ENCODE measurements at places on chromosomes 6 and 20. TPM values are rescaled to one million over a fixed set of nuclear protein-coding genes. Genes with fewer than 3 reads are reported as not detected.

GRCh38 chr20:4794846-4795245, 73.1 kb downstream of the PRND start:
- no peak for ATAC-seq

DNA sequence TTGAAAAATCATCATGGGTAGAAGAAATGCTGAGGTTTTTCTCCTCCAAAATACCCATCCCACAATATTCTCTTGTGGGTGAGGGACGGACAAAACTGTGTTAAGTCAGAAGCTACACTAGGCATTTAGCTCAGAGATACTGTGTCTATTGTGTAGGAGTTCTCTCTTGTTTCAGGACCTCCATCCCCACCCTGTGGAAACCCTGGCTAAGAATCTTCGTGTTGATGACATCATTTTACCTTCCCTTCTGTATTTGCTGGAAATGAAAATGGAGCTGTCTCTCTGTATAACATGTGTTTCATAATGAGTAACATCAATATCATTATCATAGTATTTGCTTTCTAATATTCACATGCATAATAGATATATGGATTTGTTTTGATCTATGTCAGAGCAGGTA, 1193.0 kb upstream of the CITED2 start:
- ATAC-seq, result peak; percentile 67

- ATAC-seq, result no peak
Measured at GRCh38 chr6:135185483-135185882, 4.4 kb downstream of the MYB start.

DNA sequence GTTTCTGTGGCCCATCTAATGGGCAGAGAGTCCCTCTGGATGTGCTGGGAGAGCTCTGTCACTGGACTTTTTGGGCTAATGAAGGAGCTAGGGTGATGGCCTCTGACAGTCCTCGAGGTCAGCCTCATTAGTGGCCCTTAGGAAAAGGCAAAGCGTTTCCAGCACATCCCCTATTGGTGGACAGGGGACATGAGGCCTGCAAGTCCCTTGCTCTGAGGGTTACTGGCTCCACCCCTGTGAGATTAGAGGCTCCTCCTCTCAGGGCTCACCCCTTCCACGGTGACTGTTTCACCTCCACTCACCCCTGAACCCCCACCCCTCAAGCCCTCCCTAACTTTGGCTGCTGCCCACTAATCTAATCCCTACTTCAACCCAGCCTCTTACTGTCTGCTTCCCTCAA, 12.8 kb upstream of the FANCE start:
- ATAC-seq, result no peak

DNA sequence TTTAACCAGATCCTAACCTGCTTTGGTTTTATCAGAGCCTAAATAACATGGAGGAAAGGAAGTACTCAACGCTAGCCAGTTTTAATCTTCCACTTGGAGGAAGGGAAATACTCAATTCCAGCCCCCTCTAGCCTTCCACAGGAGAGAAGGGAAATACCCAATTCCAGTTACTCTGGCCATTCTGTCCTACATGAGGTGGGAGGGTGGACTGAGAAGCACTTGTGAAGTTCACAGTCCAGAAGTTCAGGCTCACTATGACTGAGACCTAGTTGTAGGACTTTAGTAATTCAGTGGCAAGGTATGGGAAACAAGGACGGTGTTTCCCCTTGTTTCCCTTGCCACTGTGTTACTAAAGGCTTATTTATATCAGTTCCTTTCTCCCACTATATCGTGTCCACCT, 672.0 kb downstream of the RFPL4B start:
- no peak for ATAC-seq

DNA sequence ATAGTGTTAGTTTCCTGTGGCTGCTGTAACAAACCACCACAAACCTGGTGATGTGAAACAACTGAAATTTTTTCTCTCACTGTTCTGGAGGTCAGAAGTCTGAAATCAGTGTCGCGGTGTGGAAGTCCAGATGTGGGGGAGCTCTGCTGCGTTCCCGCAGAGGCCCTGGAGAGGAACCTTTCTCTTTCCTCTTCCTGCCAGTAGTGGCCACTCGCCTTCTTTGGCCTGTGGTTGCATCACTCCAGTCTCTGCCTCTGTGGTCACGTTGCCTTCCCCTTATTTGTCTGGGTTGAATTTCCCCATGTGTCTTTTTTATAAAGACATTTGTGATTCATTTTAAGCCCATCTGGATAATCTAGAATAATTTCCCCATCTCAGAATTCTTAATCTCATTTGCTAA, 295.5 kb upstream of the FLRT3 start:
- no peak for ATAC-seq

DNA sequence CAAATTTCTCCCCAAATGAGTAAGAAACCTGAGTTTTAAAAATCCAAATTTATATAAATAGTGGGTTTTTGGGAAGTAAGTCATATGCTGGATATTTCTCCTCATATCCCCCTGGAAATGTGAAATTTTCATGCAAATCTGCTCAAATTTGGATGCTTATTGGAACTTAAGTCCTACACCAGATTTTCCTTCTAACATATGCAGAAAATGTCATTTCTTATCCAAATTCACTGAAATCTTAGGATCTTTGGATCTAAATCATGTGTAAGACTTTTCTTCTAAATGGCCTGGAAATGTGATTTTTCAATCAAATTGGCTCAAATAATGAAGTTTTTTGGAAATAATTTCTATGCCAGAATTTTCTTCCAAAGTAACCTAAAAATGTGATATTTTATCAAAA, 33.0 kb downstream of the ZNF133 start:
- no peak for ATAC-seq

DNA sequence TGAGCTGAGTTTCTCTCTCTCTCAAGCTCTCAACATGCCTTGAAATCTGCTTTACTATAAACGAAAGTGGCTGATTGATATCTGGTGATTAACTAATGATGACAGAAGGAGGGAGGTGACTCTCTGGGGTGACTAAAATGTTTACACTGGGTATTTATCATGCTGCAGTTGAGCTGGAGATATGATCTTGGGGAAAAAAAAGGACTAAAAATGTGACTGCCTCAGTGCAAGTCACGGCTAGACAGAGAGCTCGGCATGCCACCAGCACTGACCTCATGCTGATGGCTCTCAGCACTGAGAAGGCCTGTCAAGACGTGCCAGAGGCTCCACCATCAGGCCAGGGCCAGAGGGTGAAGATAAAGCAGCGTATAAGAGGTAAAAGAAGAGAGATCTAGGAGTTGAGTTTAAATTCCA, 103.1 kb upstream of the SPACA1 start:
- ATAC-seq, result peak; percentile 52

- no peak for ATAC-seq
Measured at GRCh38 chr6:116580198-116580597, 8.9 kb downstream of the RWDD1 start.

DNA sequence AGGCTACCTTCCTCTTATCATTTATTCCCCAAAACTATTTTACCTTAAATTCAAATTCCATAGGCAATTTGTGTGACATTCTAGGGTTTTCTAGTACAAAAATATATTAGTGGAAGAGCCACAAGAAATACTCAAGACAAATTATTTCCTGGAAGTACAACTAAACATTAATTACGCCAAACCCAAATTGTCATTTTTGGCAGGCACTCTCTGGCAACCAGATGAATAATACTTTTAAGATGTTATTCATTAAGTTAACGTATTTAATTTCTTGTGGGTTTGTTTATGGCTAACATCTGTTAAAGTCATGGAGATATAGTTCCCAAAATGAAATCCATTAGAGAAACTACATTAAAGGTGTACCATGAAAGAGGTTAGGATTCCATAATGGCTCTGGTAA, 40.5 kb downstream of the HMGN3 start:
- ATAC-seq, result no peak

GRCh38 chr6:45388328-45388727, 10.6 kb upstream of the SUPT3H start:
- no peak for ATAC-seq

- no peak for ATAC-seq
Measured at GRCh38 chr6:7142918-7143475, 35.2 kb downstream of the RREB1 start.

GRCh38 chr6:47187893-47188587, 121.7 kb downstream of the TNFRSF21 start:
- ATAC-seq, result no peak

DNA sequence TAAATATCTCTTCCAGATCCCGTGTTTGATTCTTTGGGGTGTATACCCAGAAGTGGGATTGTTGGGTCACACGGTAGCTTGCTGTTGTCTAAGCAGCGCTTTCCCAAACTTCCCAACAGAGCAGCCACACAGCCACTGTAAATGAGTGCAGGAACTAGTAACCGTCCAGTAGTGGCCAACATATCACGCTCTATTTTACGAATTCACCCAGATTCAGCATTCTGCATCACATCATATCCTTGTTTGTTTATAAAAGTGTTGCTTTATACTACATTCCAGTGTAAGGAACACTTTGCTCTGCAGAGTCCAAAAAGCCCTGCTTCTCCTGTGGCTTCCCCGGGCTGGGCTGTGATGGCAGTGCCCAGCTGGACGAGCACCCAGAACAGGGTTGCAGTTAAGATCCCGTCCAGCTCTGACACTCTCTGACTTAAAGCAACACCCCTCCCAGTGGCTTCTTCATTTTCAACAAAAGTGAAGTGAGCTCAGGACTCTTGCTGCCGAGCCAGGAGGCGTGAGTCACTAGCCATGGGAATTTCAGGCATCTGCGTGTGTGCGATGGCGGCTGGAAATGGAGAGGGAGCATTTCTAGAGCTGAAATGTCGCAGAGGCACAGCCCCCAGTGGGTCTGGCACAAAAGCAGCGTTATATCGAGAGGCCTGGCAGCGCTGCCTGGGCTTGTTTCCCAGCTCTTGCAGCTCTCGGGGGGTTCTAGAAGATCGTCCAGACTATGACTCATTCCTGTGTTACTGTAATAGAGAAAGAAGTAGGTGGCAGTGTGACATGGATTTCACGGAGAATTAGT, 216.3 kb upstream of the ECI2 start:
- no peak for ATAC-seq

- ATAC-seq, result no peak
Measured at GRCh38 chr6:73742433-73742832, 46.4 kb downstream of the CD109 start.

DNA sequence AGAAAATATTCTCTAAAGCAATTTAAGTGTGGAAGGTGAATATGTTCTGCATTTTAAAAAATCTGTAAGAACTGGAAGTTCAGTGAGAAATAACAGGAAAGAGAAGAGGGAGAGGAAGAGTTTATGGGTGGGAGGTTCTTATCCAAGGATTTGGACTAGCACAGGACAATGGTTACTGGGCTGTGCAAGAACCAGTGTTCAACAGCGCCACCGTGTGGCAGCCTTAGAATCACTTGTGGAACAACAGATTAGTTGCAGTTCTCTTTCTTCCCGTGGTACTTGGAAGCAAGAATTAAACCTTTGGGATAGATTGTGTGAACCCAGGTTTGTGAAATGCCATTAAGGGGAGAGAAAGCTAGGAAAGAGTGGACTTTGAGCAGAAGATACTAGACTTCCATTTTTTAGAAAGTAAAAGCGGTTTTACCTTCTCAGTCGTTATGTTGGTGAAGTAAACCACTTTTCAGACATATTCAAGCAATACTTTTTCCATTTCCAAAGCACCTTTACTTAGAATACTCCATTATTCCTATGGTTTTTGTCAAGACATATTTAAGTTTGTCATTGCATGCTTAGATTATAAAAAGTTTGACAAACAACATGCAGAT, 436.7 kb downstream of the RNF144B start:
- no peak for ATAC-seq

- ATAC-seq, result no peak
Measured at GRCh38 chr6:45450831-45451230, 73.1 kb upstream of the SUPT3H start.

DNA sequence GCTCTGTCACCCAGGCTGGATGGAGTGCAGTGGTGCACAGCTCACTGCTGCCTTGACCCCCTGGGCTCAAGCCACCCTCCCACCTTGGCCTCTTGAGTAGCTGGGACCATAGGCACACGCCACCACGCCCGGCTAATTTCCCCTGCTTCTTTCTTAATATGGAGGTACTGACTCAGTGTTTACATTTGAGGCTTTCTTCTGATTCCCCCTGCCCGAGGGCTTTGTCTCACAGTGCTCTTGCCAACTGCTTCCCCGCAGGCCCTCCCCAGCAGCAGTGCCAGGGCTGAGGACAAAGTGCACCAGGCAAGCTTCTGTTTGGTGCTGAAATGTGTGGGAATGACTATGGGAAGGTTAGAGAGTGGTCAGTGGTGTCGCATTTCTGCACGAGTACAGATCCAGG, 34.8 kb downstream of the NR2E1 start:
- ATAC-seq, result no peak

DNA sequence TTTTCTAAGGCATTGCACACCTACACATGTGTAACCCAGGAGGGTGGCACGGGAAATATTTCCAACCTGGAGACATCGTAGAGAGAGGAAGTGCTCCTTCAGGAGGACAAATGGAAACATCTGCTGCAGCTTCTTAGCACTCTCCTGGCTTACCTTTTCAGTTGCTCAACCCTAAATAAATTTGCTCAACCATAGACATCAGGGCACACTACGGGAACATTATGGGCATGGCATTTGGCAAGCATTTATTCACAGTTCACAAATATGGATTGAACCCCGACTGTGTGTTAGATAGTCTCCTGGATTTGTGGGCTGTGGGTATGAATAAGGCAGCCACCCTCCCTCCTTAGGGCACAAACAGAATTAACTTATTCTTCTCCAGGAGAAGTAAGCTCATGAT, 118.7 kb downstream of the SOX4 start:
- ATAC-seq, result no peak

- no peak for ATAC-seq
Measured at GRCh38 chr20:43948455-43948854, 33.8 kb downstream of the TOX2 start.

DNA sequence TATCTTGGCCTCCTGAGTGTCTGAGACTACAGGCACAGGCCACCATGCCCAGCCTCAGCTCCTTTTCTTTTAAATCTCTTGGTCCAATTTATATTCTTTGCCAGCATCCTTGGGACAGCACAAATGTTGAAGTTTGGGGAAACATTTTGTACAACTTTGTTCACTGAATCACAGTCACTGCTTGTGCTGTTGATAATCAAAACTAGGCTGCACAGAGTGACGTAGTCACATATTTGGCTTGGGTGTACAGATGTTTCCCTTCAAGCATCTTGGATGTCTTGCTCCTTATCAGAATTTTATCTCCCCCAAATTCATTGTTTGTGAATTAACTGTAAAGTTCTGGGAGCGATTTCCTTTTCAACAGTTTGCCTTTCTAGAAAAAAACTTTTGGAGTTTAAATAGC, 17.9 kb downstream of the CARMIL1 start:
- ATAC-seq, result no peak

GSTA2 gene
- not detected for total RNA-seq

CFB gene
- total RNA-seq, result 1.5 TPM

SMIM28 gene
- not detected for total RNA-seq

PNPLA1 gene
- not detected for total RNA-seq

HLA-DQB1 gene
- total RNA-seq, result 3.4 TPM

CD109 gene
- total RNA-seq, result 10.4 TPM

Data from activated T-helper 17 cell treated with anti-CD3 and anti-CD28 coated beads, Interleukin-2, amount 50 U/mL, for 72 hours (primary cell).